SK-N-MC (cell line): ENCODE measurements at places on chromosomes 4 and X.

DNA sequence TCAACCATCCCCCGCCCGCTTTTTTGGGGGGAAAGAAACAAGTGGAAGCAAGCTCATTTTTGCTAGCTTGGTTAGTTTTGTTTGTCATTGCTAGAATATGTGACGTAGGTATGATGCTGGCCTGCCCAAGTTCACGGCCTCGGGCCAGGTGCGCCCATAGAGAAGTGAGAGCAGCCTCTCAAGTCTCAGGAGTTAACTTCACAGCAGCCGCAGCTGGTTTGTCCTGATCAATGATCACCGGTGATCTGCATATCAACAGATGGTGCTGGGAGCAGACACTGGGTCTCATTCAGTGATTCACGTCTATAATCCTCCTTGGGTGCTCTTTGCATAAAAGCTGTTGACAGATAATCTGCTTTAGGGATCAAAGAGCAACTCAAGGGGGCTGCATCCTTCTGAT is 50.1 kb downstream of the ENPP6 start:
- DNase-seq, result no peak

- no peak for DNase-seq
Measured at GRCh38 chr4:2619459-2619858, 83.0 kb downstream of the FAM193A start.

GRCh38 chrX:36908801-36909675 is 99.1 kb upstream of the FAM47C start:
- DNase-seq, result peak; percentile 61

DNA sequence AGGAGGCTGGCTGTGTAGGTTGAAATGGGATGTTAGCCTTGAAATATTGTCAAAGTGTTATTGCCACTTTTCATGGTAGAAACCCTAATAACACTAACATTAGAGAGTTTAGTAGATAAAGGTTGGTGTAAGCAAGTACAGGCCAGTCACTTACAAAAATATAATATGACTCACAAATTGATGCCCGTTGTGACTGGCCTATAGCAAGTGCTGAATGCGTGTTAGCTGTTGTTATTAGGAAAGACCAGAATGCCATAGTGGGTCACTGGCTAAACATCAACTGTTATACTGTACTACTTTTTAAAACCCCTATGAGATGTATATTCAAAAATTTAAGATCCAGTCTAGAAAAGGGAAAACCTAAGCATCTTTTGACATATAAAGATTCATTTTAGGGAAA is 20.4 kb upstream of the GDPD2 start:
- DNase-seq, result no peak

- no peak for DNase-seq
Measured at GRCh38 chr4:2461246-2461960, 7.5 kb upstream of the RNF4 start.

- no peak for DNase-seq
Measured at GRCh38 chr4:53507671-53508286, 83.5 kb downstream of the LNX1 start.
